Femur (tissue), 1 donor: ENCODE measurements at places on chromosomes 1 and 21.

- DNase-seq: no peak
Measured at GRCh38 chr21:28699596-28700259, 292.9 kb downstream of the LTN1 start.

- DNase-seq: no peak
Measured at GRCh38 chr1:27397749-27398148, 5.3 kb downstream of the GPR3 start.

DNA sequence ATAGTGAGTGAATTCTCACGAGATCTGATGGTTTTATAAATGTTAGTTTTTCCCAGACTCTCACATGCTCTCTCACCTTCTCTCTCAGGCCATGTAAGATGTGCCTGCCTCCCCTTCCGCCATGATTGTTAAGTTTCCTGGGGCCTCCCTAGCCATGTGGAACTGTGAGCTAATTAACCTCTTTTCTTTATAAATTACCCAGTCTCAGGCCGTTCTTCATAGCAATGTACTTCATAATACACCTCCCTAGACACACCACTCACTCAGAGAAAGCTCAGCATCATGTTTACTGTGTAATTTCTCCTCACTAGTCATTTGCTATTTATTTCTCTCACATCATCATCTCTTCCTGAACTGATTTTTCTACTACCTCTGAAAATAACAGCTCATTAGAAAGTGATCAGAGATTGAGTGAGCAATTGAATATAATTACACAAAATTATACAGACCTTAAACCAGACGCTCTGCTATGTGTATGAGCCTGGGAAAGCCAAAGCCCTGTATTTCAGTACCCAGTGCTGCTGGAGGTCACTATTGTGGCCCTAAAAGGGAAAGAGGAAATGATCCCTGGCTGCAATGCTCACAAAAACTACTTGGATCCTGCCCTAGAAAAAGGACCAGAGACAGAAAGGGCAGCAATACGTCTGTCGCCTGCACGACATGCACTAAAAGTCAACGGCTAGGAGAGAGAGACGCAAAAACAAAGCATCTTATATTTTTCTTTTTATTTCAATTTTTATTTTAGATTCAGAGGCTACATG is 284.5 kb downstream of the DSCAM start:
- no peak for DNase-seq

- no peak for DNase-seq
Measured at GRCh38 chr21:34362136-34362444, 1.7 kb upstream of the KCNE2 start.

DNA sequence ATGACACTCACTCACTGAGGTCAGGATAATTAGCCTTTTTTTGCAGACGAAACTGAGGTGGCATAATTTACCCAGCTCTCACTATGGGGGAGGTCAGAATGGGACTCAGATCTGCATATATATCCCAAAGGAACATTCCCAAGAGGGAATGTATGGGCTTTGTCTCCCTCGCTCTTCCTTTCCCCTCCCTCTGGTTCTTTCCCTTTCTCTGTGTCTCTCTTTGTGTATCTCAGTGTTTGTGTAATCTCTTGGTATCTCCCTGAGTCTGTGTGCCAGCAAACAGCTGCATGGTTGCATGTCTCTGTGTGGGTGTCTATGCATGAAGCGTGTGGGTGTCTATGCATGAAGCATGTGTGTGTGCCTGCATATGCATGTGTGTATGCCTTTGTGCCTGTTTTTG is 4.7 kb downstream of the TMEM39B start:
- DNase-seq: no peak

GRCh38 chr1:60504206-60504840 is 430.8 kb upstream of the C1orf87 start:
- no peak for DNase-seq

GRCh38 chr1:81874461-81874860 is 73.7 kb downstream of the ADGRL2 start:
- no peak for DNase-seq
